ENCODE measurements at places on chromosomes 6 and 20. TPM values are rescaled to one million over a fixed set of nuclear protein-coding genes. Genes with fewer than 3 reads are reported as not detected.

DNA sequence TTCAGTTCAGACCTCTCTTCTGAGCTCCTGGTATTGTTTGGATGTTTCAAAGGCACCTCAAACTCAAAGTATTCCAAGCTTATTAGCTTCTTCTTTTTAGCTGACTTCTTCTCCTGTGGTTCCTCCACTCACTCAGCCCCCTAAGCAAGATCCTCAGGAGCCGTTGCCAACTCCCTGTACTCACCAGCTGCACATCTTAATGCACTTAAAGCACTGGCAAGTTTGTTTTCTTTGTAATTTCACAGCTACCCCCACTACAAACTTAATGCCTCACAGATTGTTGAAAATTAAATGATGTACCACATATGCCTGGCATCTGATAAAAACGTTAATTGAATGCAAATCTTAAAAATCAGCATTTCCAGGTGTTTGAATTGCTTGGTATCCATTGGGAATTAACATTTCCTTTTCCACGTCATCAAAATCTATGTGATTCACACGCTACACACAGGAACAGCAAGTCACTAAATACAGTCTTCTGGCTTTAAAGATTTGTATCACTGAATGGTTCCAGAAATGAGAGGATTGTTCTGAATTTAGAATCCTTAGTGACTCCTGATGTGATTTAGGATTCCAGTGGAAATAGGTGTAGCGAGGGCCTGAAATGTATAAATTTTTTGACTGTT lies 24.5 kb downstream of the CALHM6 start:
- no peak for DNase-seq

The HRH3 gene
- total RNA-seq = not detected

DNA sequence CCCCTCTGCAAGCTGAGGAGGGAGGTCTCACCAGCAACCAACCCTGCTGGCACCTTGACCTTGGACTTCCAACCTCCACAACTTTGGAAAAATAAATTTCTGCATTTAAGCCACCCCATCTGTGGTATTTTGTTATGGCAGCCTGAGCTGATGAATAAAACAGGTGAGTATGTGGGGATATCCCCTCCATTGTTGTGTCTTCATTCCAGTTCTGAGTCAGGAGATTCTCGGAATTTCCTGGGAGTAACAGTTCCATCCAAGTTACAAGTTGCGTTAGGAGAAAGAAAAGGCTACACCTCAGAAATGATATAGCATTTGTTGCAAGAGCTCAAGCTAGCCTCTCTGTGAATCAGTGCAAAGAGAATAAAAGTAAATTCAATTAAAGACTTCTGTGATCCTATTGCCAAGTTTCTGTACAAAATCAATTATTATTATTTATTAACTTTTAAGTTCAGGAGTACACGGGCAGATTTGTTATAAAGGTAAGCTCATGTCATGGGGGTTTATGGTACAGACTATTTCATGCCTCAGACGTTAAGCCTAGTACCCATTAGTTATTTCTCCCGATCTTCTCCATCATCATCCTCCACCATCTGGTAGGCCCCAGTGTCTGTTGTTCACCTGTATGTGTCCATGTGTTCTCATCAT lies 153.0 kb downstream of the NKAIN2 start:
- no peak for DNase-seq

GRCh38 chr6:37486121-37486839 lies 13.4 kb downstream of the CCDC167 start:
- no peak for DNase-seq

The SRSF12 gene
- 0.07 TPM for total RNA-seq

DNA sequence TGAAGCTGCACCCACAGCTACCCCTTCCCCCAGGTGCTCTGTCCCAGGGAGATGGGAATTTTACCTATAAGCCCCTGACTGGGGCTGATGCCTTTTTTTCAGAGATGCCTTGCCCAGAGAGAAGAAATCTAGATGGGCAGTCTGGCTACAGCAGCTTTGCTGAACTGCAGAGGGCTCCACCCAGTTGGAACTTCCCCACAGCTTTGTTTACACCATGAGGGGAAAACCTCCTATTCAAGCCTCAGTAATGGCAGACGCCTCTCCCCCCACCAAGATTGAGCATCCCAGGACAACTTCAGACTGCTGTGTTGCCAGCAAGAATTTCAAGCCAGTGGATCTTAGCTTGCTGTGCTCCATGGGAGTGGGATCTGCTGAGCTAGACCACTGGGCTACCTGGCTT lies 122.6 kb upstream of the MOCS1 start:
- DNase-seq = no peak

DNA sequence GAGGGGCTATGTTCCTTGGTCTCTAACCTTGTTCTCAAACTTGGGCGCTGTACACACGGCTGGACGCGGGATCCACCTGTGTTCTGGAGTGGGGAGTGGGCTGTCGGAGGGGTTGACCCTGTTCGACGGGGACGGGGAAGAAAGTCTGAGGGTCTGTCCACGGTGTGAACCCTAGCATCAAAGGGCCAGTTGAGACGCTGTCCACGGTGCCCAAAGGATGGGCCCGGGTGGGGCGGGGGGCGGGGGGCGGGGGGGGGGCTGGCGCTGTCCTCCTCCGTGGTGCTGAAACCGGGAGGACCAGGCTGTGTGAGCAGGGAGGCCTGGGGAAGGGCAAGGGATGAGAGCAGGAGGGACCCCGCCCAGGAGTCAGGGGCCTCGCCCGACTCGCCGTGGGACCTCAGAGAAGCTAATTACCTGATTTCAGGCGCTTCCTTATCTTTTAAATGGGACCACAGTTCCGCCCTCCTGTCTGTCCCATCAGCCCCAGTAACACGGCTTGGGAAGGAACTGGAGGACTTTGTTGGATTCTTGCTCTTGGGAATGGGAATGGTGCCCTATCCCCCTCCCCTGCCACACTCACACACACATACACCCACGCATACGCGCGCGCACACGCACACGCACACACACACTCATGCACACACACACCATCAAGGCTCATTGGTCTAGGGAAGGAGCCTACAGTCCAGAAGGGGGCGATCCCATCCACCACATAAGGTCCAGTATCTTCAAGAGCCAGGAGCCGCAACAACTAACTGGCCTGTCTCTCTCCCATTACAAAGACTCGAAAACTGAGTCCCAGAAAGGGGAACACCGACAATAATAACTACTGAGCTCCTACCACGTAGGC lies 1.0 kb upstream of the VSTM2L start:
- no peak for DNase-seq

The HDDC2 gene
- total RNA-seq = 92.0 TPM

The ADGRG6 gene
- 3.8 TPM for total RNA-seq

DNA sequence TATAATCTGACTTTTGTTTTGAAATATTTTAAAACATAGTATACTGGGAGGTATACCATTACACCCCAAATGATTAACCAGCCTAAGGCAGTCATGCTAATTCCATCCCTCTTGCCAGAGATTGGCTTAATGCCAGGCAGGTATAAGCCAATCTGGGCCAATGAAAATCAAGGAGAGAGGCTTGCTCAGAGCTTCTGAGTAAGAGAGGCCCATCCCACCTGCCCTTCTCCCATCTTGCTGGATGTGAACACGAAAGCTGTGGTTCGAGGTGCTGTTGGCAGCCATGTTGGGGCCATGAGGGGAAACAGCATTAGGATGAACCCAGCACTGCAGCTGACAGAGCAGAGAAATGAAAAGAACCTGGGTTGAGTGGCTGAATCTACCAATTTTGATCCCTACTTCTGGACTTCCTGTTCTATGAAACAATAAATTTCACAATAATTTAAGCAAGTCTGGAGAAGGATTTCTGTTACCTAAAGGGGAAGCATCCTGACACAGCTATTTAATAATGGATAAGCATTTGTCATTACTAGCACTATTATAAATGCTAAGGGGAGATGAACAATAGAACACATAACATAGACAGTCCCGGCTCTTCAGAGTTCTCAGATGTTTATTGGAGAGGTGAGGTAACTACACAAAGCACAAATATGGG lies 152.3 kb downstream of the CDC5L start:
- no peak for DNase-seq

DNA sequence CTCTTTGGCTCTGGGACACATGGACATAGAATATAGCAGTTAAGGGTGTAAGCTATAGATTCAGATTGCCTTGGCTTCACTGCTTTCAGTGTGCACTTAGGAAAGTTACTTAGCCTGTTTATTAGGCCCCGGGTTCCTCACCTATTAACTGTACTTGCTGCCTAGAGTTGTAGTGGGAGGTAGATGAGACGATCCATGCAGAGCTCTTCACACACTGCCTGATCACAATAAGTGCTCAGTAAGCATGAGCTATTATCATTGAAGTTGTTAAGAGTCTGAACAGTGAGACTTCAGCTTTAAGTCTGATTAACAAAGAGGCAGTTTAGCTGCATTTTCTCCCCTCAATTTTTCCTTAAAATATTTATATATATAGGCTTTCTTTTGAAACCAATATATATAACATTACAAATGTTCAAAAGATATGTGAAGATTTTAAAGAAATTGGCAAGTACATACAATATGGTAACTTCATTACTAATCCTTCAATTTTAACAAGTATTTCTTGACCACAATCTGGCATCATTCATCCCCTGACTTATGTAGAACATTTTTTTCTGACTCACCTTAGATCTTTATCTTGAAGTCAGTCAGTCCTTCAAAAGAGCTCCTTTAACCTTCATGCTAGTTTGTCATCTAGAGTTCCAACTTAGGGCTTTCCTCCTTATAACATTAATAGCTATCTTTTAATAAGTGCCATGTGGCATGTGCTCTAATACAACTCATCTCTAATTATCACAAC lies 20.5 kb upstream of the SUPT3H start:
- DNase-seq = no peak

DNA sequence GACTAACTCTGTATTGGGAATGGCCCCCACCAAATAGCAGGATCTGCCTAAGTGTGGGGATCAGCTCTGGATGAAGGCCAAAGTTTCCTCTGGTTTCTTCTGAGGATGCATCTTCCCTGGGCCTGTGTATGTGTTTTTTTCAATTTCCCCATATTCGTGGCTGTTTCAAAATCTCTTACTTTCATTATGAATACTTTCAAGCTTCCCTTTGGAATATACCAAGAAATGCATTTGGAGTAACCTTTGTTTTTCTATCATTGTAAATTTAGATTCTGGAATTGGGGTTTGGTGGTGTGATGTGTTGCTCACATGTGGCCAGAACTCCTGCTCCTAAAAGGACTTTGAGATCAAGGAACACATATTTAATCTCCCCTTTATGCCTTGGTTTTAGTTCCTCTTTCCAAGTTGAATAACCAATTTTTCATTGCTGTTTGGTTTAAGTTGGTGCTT lies 8.4 kb downstream of the ENTPD6 start:
- no peak for DNase-seq

- no peak for DNase-seq
Observed at GRCh38 chr6:45645302-45645701, 267.6 kb upstream of the SUPT3H start.

DNA sequence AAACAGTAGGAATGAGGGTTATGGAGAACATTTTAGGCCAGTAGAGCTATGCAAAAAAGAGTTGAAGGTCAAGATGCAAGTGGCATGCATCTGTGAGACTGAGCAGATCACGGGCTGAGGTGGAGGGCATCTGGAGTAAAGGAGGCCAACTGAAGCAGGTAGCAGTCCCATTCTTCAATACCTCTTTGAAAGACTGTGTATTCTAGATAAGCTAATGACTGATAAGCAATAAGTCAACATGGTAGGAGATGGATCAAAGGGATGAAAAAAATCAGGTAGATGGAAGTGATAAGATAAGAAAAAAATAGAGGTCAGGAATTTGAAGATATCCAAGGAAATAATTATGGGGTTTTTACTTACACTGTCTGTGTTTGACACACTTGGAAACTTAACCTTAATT lies 55.6 kb downstream of the ARMC2 start:
- no peak for DNase-seq

DNA sequence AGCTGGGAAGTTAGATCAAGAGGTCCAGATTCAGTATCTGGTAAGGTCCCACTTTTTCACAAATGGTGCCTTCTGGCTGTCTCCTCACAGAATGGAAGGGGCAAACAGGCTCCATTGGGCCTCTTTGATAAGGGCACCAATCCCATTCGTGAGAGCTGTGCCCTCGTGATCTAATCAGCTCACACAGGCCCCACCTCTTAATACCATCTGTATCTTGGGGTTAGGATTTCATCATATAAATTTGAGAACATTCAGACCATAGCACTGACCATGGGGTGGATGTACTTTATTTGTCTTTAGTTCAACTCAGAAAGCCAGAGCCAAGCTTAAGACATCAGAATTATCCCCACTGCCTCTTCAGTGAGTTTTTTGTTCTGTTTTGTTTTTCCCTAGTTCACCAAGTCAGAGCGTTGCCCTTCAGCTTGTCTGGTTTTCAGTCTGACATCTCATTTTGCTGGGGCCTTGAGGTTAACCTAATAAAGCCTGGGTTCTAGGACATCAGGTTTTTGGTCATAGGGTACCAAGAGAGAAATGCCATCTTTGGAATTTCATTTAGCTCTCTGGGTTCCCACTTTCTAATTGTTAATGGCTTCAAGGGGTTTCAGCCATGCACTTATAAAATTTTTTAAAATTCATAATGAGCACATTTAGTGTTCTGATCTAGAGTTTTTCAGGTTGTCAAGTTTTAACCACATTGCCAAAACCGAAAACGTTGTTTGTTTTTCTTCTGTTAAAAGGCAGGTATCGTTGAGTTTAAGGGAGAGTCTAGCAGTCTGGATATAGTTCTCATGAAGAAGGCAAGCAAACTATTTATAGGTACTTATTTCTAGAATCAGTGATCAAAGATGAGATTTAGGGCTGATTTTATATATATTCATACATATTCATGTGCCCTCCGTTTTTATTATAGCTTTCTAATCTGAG lies 19.0 kb downstream of the SENP6 start:
- DNase-seq = no peak

GRCh38 chr6:169780571-169781091 lies 29.2 kb downstream of the ERMARD start:
- no peak for DNase-seq
